Pons (tissue), 1 donor: ENCODE measurements at places on chromosomes 2 and 18.
A peak's percentile ranks its signal among the peaks of the same experiment; 100 is the strongest.

DNA sequence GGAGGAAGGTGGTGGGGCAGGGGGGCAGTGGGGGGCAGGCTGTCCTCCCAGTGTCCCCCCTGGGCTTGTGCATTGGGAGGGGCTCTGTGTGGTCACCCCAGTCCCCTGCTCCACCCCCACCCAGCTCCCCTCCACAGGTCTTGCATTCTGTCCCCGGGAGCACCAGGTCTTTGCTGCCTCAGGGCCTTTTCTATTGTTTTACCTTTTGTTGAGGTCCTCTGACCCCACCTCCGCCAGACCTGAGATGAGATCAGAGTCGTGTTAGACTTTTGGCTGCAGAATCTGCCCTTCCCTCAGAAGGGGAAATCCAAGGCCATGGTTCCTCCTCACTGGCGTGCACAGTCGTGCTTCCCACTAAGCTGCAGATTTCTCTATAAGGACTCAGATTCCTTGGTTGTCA, 20.8 kb downstream of the ATG4B start:
- DNase-seq, result no peak

DNA sequence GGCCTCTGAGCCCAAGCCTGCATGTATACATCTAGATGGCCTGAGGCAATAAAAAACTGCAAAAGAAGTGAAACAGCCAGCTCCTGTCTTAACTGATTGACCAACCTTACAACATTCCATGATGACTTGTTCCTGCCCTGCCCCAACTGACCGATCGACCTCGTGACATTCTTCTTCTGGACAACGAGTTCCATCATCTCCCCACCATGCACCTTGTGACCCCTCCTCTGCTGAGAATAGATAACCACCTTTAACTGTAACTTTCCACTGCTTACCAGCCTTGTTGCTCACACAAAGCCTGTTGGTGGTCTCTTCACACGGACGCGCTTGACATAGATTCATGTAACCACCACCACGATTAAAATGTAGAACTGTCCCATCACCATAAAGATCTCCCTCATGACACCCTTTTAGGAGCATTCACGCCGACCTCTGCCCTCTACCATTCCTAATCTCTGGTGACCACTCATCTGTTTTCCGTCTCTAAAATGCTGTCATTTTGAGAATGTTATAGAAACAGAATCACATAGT, 120.1 kb upstream of the REV1 start:
- DNase-seq, result no peak

DNA sequence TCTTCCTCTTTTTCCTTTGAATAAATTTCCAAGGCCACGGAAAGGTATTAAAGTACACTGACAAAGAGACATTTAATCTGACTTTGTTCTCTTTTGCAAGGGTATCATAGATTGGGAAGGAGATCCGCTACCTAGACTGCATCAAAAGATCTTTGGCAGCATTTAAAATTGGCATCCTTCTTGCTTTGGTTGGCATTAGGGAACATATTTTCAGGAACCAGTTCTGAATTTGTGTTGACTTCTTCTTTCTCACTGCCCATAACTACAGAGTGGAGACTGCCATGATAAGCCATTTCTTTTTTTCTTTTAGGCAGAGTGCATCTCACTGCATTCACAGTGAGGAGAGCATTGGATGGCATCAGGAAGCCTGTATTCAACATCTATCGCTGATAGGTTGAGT, 83.4 kb downstream of the DOCK10 start:
- peak; percentile 64 for DNase-seq

DNA sequence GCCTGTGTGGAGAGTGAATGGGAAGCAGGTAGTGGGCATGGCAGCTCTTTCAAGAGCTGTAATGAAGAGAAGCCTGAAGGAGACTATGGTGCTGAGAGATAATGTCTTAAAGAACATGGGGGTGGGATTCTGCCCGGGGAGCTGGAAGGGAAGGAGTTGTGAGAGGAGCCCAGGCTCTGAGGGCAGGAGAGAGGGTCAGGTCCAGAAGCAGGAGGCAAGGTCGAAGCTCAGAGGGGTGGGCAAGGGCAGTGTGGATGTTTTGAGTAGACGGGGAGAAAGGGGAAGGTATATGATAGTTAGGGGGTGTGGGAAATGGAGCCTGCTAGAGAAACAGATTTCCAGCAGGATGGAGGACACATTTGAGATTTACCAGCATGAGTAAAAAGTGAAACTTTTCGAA, 2.1 kb downstream of the CAPN10 start:
- DNase-seq, result no peak

- peak; percentile 94 for DNase-seq
These were observed 82.3 kb downstream of the UPP2 start for GRCh38 chr2:158184001-158184400.

- no peak for DNase-seq
These were observed 52.3 kb downstream of the C18orf63 start for GRCh38 chr18:74367905-74368304.

- DNase-seq, result no peak
These were observed 684.4 kb downstream of the IRS1 start for GRCh38 chr2:226115102-226115831.

- DNase-seq, result no peak
These were observed 148.5 kb downstream of the SPP2 start for GRCh38 chr2:234198976-234199375.

- no peak for DNase-seq
These were observed 85.5 kb downstream of the MRO start for GRCh38 chr18:50734342-50734741.

GRCh38 chr2:129369437-129369836, 610.0 kb upstream of the RAB6C start:
- no peak for DNase-seq

GRCh38 chr2:1976728-1977416, 232.6 kb upstream of the PXDN start:
- DNase-seq, result no peak

DNA sequence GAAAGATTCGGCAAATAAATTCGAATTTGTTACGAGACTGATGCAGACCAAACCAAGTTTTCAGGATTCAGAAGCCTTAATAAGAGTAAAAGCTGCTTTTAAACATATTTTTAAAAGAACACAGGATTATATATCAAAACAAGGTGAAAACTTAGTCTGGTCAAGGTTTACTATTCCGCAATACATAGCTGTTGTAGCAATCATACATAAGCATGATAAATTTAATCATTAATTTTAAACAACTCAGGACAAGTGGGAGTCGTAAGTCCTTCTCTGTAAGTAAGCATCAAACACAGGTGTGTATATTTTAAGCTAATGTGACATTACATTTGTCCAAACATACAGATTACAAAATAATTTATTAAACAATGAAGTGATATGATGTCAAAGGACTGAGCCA, 57.7 kb downstream of the PUM2 start:
- DNase-seq, result no peak

- no peak for DNase-seq
These were observed 72.6 kb downstream of the TXNL1 start for GRCh38 chr18:56565551-56566345.

GRCh38 chr2:47867205-47867604, 39.1 kb downstream of the FBXO11 start:
- DNase-seq, result peak; percentile 69

DNA sequence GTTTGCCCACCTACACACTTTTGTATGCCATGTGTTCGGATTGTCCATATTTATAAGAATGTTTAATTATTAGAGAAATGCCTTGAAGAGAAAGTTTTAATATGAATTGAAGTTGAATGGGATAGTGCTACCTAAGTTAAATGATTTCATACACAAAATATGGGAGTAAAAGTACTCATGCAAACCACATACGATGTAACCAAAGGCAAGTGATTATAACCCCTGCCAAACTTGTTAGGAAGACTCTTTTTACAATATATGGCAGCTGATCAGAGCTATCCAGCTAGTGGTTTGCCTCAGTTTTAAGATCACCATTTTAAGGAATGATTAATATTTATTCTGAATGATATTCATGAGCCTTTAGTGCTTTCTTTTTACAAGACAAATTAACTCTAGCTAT, 106.7 kb downstream of the MYO1B start:
- no peak for DNase-seq

GRCh38 chr2:217062768-217063167, 202.9 kb upstream of the TNP1 start:
- no peak for DNase-seq

GRCh38 chr18:35491700-35492077, 6.1 kb downstream of the INO80C start:
- DNase-seq, result no peak
